CD4-positive, alpha-beta T cell treated with Interleukin-12 subunit alpha and Interleukin-12 subunit beta, for 1 hour (primary cell): ENCODE measurements at places on chromosomes 1 and 21.

DNA sequence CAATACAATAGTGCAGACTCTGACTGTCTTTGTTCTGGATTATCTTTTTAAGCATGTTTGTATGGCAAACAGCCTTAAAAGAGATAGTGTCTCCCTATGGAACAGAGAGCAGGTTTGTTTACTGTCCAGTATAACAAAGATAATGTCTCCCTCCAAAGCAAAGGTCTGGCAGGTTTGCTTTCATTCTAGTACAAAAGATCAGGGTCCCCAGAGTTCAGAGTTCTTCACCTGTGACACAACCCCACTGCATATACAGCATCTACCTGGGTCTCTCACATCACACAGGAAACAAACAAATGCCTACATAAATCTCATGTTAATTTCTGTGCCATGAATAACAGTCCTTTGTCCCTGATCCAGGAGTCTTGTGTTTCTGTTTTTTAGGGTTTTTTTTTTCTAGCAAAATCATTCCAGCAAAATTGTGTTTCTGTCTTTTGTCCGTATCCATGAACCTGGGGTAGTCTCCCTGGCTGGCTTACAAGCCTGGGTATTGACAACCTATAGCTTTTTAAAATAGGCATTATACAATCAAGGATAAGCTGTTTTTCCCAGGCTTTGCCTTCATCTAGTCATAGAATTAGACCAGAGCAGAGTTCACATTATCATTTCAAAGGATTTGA is 89.4 kb upstream of the PTBP2 start:
- DNase-seq: no peak

DNA sequence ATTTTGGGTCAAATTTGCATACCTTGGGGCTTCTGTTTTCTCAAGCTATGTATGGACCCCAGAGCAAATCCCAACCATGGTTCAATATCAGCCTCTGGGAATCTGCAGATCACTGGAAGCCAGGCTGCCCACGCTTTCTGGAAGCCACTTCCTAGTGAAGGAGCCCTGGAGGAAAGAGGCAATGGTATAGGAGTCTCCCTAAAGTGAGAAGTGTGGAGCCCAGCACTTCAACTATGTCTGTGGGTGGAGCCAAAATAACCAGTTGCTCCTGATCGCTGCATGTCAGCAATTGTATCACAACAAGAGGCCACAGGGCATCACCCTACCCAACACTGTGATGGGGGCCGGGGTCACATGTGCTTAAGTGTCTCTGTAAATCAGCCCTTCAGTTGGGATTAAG is 26.9 kb downstream of the ETS2 start:
- DNase-seq: no peak

DNA sequence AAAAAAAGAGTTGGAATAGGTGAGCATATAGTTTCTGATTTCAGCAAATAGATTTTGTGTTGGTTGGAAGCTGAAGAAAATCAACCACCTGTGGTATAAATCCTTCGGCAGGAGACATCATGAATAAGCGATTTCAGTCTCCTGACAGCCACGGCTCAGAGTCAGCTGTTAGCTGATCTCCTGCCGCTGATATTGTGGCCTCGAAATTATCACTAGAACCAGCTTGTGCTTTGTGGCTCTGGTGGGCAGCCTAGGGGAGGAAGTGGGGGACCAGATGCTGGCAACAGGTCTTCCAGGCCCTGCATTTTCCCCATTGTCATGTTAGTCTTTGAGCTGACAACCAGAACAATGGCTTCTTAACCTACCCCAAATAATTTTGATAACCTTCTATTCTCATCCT is 842 bp upstream of the GCSAML start:
- no peak for DNase-seq

GRCh38 chr1:39573736-39574624 is 2.6 kb downstream of the PABPC4 start:
- DNase-seq: no peak

DNA sequence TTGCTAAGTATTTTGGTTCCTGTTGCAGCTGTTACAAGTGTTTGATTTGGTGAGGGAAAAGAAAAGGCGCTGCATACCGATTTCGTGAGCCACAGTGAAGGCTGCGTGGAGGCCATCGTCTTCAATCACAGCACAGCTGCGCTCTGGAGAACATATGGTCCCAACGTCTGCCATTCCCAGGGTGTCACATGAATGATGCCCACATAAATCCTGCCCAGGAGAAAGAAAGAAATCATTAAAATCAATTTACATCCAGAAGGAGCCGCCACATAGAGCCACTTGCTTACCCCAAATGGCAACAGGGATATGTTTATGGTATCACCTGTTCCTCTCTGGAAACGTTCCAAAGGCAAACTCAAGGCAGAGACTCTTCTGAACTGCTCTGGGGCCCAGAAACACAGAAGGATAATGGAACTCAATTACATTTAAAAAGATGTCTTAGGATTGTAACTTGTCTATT is 12.2 kb downstream of the ADAMTS5 start:
- no peak for DNase-seq

DNA sequence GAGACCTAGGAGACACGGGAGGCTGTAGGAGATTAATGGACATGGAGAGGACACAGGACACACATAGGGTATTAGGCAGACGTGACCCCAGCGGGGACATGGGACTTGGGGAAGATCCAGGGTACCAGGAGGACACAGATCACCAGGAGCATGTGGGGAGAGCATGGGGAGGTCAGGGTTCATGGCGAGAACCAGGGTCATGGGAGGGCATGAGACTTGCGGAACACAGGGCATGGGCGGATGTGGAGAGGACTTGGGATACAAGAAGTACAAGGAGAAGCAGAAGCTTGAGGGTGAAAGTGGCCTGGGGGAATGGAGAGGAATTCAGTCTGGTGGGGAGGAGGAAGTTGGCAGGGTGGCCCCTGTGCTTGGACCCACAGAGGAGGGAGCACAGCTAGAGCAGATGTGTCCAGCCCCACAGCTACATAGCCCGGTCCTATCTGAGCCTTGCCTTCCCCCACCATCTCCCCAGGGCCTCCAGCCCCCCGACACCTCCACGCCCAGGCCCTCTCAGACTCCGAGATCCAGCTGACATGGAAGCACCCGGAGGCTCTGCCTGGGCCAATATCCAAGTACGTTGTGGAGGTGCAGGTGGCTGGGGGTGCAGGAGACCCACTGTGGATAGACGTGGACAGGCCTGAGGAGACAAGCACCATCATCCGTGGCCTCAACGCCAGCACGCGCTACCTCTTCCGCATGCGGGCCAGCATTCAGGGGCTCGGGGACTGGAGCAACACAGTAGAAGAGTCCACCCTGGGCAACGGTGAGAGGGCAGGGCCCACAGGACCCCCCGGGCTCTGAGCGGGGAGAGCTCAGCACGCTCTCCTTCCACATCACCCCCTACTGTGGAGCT is 12.1 kb downstream of the TIE1 start:
- no peak for DNase-seq

DNA sequence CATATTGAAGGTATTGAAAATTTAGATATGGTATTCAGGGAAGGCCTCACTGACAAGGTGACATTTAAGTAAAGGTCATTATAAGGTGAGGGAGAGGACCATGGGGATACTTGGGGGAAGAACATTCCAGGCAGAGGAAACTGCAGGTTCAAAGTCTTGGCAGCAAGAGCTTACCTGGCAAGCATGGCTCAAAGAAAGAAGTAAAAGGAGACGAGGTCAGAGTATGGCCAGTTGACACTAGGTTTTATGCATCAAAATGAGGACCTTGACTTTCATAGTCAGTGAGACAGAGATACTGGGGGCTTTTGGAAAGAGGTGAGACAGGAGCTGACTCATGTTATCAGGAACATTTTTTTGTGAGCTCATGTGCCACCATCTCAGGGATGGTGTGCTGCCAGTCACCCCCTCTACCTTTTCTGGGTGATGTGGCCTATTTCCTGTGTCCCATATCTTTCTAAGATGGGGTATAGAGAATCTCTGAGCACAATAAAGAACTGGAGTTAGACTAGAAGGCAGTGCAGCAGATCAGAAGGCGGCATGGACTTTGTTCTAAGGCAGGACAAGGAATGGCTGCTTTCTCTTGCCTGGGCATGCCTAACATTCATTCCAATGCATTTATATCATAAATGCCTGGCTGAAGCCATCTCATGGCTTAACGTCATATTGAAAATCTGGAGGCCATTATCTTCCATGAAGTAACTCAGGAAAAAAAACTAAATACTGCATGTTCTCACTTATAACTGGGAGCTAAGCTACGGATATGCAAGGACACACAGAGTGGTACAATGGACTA is 406.7 kb downstream of the NTNG1 start:
- no peak for DNase-seq

DNA sequence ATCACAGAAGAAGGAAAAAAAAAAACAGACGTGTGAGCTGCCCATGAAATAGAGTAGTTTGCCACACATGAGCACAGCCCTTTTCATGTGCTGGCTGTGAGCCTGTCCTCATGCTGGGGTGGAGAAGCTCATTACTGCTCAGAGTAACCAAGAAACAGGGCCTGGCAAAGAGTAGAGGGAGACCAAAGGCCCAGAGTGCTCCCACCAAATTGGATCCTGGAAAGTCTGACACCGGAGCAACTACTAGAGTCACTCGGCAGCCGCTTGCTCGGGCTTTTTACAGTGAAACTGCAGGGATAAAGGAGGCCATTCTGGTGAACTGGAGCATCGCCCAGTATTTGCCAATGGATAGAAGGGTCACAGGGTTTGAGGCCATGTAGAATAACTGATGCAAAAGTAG is 64.4 kb upstream of the BARHL2 start:
- no peak for DNase-seq

GRCh38 chr1:162882248-162882674 is 21.3 kb upstream of the CCDC190 start:
- DNase-seq: no peak

- DNase-seq: no peak
Observed at GRCh38 chr1:26323382-26323781, 5.6 kb downstream of the CD52 start.

GRCh38 chr1:160080381-160081100 is 797 bp upstream of the KCNJ9 start:
- no peak for DNase-seq

GRCh38 chr1:40774266-40774998 is 9.2 kb upstream of the KCNQ4 start:
- peak; percentile 64 for DNase-seq

DNA sequence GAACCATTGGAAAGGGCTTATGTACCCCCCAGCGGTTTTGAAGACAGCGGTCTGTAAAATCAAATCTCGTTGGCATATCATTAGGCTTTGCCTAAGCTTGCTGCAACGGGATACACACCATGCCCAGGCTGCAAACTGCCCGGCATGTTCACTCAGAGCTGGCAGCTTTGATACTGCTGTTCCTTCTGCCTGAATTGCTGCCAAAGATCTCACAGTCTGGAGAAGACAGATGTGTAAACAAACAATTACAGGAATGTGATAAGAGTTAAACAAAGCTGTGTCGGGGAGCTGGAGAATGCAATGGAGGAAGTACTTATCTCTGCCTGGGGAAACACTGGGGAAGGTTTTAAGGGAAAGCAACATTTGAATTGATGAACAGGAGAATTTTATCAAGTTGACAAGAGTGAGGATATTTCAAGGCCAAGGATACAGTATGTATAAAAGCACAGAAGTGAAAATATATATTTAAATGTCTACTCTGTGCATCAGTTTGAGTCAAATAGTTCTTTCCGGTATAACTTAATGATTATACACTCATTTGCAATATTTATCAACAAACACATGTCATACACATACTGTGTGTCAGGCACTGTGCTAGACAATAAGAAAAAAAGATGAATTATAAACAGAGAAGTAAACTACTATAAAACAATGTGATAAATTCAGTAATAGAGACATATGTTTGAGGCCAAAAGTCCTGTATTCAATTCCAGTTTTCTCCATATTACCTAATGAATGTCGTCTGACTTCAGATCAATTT is 29.9 kb downstream of the CHML start:
- DNase-seq: no peak

- no peak for DNase-seq
Observed at GRCh38 chr1:93579891-93580290, 101.7 kb downstream of the BCAR3 start.

- DNase-seq: no peak
Observed at GRCh38 chr1:204188959-204189639, 7.2 kb downstream of the KISS1 start.

DNA sequence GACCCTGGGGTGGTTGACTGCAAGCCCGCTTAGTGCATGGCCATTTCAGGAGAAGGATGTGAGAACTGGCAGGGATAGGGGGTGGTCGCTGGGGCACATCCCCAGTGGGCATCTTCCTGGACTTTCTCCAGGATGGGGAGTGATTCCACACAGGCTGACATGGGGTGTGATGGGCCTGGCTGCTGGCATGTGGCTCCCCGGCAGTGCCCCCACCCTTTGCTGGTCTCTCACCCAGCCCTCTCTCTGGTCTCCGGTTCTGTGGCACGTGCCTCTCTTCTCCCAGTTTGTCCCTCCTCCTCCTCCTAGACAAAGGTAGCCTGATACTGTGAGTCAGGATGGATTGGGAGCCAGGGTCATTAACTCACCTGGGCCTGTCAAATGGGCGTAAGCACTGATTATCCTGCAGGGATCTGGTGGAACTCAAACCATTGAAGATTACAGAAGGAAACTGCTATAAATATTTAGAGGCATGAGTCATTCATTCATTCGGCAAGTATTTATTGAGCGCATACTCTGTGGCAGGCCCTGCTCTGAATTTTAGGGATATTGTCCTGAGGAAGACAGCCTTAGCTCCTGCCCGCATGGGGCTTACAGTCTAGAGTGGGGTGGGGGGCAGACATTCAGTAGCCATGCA is 23.6 kb upstream of the EPS8L3 start:
- DNase-seq: no peak

DNA sequence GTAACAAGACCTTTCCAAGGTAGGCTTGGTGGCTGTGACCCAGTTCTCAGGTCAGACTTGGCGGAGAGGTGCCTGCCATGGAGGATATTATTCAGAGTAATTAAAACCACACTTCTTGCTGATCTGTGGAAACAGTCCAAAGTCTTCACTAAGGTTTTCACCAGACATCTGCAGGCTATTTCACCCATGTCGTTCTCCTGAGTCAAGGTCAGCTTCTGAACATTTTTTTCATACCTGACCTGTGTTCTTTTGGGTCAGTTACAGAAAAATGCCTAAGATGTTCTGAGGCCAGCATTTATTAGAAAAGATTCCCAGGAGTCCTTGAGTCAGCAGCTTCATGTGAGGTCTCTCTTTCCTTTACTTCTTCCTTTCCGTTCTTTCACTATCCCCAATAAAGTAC is 54.9 kb downstream of the RGL1 start:
- no peak for DNase-seq

- no peak for DNase-seq
Observed at GRCh38 chr1:151773702-151774101, 10.4 kb upstream of the MRPL9 start.

DNA sequence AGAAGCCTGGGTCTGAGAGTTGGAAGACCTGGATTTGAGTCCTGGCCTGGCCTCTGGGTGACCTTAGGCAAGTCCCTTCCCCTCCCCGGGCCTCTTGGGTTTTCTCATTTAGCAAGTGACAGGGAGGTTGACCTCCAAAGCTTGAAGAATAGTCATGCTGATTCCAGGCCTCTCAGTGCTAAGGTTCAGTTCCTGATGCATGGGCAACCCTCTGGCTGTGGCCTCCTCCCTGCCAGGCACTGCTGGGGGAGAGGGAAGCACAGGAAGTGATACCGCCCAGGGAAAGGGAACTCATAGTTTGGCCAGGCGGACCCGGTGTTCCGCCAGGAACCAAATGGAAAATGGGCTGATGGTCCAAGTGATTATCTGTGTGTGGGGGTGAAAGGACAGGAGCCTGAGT is 23.6 kb upstream of the WASF2 start:
- no peak for DNase-seq

- DNase-seq: peak; percentile 35
Observed at GRCh38 chr1:87084244-87084836, 169.9 kb downstream of the HS2ST1 start.

GRCh38 chr1:203926025-203926540 is 64.7 kb downstream of the SNRPE start:
- no peak for DNase-seq

- no peak for DNase-seq
Observed at GRCh38 chr1:246198115-246198816, 308.8 kb downstream of the SMYD3 start.
